ENCODE measurements at places on chromosomes 5 and 9.

DNA sequence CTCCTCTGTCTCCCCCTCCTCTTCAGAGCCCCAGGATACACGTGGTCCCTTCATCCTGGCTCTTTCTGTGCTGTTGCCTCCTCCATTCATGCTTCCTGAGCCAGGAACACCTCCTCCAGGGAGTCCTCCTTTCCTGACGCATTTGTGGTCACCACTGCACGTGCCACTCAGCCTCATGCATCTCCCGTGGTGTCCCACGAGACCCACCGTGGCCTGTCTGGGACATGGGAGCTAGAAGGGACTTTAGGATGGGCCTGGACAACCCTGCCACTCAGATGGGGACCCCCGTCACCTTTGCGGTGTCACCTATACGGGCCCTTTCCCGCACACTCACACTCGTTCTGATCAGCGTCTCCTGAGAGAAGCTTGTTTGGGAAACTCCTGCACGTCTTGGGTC, 6.7 kb downstream of the GLIPR2 start:
- DNase-seq, result no peak

DNA sequence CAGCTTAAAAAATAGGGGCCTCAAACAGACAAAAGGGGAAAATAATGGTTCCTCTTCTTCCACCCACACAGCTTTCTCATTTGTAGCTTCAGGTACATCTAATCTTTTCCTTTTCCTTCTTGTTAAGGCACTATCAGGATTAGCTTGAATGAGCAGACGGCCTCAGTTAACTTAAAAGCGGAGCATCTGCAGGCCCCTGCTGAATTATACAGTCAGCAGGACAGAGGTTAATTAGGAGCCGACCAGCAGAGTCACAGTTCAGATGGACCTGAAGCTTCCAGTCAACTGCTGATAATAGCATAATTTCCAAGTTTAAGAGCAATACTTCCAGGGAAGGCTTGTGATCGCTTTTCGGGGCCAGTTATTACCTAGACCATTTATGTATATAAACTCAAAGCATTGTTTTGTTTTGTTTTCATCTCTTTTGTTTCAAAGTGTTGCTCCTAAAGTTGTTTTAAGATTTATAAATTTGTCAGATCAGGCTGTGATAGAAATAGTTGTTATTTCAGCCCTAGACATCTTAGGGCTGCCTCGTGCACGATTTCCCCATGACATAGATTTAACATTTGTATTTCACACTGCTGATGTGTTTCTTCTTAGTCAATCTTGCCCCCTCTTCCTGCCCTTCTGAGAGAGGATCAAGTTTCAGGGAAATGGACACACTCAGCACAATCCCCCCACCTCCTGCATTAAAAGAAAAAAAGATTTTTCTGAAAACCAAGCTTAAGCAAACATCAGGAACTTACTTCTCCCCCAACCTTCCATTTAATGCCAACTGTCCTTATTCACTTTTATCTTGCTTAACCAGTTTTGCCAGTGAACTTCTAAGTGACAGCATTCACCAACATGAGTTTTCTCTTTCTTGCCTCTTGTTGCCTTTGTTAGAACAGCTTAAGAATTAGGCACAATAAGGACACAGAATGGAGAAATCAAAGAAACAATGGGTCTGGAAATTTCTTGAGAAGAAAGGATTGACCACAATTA, 449.8 kb downstream of the ARHGEF28 start:
- no peak for DNase-seq

DNA sequence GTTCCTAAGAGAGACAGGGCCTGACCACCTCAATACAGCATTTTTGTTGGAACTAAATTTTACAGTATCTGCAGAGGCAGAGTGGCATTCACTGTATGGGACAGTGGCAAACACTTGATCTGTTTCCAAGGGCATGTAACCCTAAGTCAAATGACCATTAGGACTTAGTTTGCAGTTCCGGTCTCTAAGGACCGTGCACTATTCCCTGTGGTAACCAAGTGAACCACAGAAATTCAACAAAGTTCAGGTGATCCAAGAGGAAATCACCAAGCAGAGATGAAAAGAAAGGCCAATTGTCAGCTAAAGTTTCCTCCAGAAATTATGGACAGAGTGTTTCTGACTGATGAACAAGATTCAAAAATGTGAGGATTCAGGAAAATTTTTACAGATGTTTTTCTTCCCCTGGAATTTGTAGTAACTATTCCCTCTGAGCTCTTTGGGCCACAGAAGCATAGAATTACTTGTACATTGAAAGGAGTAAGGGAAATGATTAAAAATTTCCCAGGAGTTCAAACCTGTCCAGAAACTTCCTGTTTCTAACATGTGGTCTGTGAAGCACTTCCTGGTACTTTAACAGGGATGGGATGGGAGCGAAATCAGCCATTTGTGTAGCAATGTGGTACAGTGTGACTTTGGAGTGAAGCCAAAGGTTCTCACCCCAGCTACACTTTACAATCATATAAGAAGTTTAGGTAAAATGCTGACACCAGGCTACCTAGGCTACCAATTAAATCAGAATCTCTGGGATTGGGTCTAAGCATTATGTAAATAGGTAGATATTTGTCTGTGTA, 266.1 kb upstream of the MAP3K1 start:
- no peak for DNase-seq

DNA sequence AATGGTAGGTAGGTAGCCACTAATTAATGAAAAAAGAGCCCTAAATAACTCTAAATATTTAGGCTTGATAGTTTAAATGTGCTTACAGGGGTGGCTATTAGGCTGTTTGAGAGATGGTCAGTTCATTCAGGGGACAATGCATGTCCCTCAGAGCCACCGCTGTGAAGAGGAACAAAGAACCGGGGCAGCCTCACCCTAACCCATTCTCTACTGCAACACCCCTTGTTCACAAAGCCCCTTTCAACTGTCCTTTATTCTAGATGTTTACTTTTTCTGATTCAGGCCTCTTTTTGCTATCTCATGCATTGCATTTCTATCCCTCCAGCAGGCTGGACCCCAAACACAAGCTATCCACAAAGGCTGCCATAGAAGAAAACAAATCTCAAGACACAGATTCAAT, 906.7 kb downstream of the NR2F1-AS1 start:
- no peak for DNase-seq

- DNase-seq, result no peak
Observed at GRCh38 chr5:59538750-59539121, 354.8 kb downstream of the PDE4D start.

GRCh38 chr5:1099926-1100663, 11.8 kb downstream of the SLC12A7 start:
- DNase-seq, result no peak

DNA sequence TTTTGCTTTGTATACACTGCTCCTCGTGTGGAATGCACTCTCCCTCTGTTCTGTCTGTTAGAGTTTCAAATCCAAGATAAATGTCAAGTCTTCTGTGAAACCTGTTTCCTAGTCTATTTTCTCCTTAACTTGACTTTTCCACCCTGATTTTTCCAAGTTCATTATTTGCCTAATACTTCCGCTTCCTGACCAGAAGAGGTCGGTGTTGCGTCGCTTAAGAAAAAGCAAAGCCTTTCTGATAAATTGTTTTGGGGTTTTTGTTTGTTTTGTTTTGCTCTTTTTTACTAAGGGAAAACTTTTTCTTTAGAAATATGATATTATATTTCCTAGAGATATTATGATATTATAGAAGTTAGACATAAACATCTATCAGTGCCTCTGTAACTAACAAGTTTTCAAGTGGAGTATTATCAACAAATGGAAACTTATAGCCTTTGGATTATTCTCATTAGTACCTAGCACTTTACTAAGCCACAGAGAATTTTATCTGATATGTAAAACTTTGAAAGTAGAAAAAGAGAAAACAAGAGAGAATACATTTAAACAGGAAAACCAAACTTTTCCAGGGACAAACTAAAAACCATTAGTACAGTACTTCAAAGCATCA, 55.8 kb downstream of the PHAX start:
- DNase-seq, result no peak

GRCh38 chr9:95447660-95448420, 68.9 kb downstream of the PTCH1 start:
- DNase-seq, result no peak

DNA sequence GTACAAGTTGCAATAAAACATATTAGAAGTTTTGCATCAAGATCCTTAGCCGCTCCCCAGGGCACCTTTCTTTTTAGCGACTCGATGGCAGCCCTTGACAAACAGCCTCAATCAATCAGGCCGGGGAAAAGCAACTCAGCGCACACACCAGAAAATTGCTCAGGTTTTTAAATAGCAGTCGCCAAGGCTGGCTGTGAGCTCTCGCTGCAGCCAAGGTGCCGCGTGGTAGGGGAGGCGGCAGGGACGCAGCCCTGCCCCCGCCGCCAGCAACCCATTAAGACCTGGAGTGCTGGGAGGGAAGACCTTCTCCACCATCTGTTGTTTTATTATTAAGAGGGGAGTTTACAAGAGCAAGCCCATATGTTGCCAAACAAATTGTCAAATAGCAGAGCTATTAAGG, 22.6 kb downstream of the ASS1 start:
- no peak for DNase-seq

DNA sequence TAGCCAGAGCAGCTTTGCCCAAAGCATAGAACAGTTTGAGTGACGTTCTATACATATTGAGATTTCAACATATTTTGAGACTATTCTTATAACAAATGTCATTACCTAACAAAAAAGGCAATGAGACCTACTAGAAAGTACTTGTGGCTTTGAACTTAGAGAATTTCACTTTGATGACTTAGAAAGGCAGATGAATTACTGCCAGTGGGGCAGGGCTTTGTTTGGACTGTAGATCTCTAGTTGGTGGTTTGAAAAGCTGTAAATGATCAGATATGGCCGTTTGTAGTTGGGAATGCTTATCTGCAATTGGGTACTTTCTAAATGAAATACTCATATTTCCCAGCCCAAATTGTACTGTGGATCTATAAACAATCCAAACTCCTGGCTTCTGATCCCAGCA, 28.1 kb downstream of the SOX30 start:
- DNase-seq, result no peak

- DNase-seq, result no peak
Observed at GRCh38 chr5:107597803-107598202, 72.9 kb downstream of the EFNA5 start.

DNA sequence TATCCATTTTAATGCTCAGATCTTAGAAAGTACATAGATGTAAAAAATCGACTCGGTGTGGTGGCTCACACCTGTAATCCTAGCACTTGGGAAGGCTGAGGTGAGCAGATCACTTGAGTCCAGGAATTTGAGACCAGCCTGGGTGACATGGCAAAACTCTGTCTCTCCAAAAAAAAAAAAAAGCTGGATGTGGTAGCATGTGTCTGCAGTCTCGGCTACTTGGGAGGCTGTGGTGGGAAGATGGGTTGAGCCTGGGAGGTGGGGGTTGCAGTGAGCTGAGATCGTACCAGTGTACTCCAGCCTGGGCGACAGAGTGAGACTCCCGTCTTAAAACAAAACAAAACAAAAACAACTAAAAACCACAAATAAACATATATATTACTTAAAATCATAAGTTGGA, 61.4 kb downstream of the RASA1 start:
- no peak for DNase-seq

DNA sequence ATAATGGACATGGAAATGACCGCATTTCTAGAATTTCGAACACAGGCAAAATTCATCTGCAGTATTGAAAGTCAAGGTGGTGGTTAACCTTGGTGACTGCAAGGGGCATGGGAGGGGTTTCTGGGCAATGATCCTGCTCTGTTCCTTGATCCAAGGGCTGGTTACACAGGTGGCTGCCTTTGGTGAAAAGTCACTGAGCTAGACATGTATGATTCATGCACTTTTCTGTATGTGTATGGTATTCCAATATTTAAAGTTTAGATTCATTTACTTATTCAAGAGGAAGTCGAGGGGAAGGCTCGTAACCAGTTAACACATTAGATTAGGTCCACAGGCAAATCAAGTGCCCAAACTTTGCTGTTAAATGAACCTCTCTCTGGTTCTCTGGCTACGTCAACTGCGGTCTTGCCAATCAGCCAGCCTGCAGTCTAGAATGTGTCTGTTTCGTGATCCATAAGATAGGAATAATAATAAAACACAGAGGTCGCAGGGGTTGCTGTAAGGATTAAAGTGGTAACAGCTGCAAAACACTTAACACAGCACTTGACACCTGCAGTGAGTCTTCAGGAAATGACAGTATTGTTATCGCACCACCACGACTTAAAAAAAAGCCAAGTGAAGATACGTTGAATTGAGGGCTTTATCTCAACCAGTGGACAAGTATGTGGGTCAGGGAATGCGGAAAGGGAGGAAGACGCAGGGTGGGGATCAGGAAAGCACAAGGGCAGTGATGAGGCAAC, 92.5 kb downstream of the TLE1 start:
- no peak for DNase-seq

DNA sequence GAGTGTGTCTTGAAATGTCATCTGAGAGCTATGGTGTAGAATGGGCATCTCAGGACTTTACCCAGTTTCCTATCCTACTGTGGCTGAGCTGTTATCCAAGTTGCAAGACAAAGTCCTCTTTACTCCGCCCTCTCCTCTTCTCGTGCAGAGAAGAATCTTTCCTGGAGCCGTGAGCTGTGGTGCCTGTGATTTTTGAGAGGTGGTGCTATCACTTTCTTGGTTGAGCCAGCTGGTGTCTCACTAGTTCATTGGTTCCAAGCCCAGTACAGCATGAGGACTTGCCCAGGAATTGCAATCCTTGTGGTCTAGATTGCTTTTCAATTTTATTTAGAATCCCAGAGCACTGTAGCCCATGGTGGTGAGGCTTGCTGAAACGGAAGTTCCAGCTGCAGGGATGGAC, 2300.3 kb downstream of the MAT2B start:
- no peak for DNase-seq

DNA sequence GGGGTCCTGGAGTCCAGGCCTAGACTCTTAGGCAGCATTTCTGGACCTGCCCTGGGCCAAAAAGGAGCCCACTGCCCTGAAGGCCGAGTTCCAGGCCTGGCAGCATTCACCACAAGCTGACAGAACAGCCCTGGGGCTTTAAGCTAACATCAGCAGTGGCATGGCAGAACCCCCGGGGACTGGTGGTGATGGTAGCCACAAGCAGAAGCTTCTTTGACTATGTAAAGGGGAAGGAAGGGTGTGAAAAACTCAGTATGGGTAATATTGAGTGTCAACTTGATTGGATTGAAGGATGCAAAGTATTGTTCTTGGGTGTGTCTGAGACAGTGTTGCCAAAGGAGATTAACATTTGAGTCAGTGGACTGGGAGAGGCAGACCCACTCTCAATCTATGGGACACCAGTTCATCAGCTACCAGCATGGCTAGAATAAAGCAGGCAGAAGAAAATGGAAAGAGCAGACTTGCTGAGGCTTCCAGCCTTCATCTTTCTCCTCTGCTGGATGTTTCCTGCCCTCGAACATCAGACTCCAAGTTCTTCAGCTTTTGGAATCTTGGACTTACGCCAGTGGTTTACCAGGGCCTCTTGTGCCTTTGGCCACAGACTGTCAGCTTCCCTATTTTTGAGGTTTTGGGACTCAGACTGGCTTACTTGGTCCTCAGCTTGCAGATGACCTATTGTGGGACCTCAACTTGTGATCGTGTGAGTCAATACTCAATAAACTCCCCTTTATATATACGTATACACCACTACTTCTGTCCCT, 661.0 kb upstream of the C9orf72 start:
- DNase-seq, result no peak

DNA sequence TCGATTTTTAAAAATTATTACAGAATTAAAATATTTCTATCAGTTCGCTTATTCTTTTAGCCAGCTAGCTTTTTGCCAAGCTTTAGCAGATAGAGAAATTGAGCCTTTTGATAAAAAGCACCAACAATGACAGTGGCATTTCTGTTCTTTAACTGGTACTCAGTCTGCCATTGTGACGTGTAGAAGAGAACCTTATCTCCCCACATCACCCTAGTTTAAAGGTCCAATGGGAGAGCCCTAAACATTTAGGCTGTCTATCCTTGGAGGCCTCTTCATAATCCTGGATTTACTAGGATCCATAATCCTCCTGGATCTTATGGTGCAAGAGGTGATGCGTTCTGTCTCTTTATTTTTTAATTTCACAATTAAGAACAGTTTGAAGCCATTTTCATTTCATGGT, 3.0 kb downstream of the BASP1 start:
- DNase-seq, result no peak

Measured in stimulated activated naive CD8-positive, alpha-beta T cell treated with anti-CD3 and anti-CD28 coated beads, Interleukin-15, amount 100 ng/mL, for 72 hours (primary cell).